ENCODE measurements at places on chromosomes 12 and 14.

- DNase-seq, result no peak
Measured at GRCh38 chr12:26283617-26284016, 88.2 kb downstream of the SSPN start.

GRCh38 chr14:91728616-91729183 lies 3.2 kb downstream of the CATSPERB start:
- no peak for DNase-seq

DNA sequence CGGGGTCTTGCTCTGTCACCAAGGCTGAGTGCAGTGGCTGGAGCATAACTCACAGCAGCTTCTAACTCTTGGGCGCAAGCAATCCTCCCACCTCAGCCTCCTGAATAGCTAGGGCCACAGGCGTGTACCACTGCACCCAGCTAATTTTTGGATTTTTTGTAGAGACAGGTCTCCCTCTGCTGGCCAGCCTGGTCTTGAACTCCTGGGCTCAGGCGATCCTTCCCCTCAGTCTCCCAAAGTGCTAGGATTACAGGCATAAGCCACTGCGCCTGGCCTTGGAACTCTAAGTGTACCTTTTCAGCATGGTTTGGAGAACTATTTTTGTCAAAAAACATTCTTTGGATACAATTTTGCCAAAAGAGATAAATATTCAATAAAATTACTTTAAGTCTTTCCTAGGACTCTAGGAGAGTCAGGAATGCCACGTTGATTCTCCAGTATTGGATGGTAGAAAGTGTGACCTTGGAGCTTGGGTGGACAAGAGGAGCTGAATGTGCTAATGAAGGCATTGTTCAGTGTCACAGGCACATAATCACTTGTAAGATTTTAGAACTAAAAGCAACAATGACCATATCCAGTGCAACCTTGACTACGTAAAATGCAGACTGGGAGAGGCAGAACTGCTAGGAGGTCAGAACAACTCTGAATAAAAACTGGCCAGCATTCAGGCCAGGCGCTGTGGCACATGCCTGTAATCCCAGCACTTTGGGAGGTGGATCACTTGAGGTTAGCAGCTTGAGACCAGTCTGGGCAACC lies 2.8 kb downstream of the SRSF9 start:
- peak; percentile 30 for DNase-seq

DNA sequence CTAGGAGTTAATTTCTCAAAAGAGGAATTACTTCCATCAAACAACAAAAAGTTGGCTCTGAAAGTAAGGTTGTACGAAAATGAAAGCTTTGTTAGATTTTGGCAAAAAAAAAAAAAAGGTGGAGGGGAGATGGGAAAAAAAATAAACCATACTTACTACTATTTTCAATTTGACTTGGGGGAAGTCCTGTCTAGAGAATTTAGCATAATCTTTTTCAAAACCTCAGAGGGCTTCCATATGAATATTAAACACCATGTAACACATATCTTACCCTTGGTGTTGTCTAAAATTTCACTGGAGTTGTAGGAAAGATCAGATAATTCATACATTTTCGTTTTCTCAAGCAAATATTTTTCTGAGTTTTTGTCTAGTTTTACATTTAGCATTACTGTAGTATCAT lies 17.5 kb downstream of the GRIP1 start:
- no peak for DNase-seq

- no peak for DNase-seq
Measured at GRCh38 chr14:105864651-105865265, 338.4 kb downstream of the TMEM121 start.

- DNase-seq, result no peak
Measured at GRCh38 chr12:52086366-52086765, 6.9 kb downstream of the SMIM41 start.

DNA sequence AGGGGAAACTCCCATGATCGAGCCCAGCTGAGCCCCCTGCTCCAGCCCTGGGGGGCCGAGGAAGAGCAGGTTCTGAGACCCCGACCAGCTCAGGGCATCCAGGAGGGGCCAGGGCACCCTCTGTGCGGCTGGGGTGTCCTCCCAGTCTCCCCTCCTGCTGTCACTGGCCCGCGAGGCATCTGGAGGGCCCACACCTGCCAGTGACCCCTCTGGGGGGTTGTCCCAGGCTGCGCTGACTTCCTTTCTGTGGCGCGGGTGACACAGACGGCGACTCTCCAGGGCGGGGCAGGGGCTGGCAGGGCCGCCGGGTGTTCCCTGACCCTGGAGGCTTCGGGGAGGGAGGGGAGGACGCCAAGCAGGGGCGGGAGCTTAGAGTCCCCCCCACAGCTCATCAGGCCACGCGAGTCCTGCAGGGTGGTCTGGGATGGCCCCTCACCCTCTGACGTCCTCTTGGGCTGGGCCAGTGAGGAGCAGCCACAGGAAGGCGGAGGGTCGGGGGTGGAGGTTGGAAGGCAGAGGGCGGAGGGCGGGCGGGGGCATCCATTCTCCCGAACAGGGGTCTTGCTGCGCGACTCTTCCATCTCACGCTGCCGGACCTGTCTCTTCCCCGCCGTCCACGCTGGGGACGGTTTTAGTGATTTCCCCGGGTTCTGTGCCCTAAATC lies 38.6 kb upstream of the FBRSL1 start:
- no peak for DNase-seq

DNA sequence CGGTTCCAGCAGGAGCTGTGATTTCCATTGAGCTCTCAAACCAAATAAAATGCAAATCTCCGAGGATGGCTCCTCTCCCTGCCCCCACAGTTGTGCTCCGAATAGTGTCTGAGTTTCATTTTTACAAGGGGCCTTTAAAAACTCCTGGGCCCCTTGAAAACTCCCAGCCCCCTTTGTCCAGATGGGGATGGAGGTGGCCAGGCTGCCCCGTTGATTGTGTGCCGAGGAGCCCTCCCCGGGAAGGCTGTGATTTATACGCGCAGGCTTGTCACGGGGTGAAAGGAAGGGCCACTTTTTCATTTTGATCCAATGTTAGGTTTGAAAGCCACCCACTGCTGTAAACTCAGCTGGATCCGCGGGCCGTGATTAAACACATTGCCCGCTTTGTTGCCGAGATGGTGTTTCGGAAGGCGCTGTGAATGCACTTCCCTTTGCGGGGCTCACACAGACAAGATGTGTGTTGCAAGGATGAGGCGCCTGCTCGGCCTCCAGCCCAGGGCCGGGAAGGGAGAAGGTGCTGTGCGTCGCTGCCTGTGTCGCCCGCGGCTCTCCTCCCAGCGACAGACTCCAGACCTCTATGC lies 98.8 kb downstream of the TMEM132C start:
- DNase-seq, result no peak

DNA sequence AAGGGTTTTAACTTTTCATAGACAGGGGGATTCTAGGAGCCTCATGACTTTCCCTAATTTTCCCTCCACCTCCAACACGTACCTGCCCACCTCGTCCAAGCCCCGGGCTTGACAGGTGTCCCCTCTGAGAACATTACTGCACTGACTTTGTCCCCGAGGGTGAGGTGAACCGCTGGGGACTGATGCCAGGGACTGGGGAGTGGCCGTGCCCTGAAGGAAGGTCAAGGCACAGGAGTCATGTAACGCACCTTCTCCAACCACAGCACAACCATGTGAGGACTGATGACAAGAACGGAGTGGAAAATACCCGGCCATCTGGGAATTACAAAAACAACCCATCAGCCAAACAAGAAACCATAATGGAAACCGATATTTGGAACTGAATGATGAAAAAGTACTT lies 214.7 kb upstream of the C14orf180 start:
- no peak for DNase-seq

DNA sequence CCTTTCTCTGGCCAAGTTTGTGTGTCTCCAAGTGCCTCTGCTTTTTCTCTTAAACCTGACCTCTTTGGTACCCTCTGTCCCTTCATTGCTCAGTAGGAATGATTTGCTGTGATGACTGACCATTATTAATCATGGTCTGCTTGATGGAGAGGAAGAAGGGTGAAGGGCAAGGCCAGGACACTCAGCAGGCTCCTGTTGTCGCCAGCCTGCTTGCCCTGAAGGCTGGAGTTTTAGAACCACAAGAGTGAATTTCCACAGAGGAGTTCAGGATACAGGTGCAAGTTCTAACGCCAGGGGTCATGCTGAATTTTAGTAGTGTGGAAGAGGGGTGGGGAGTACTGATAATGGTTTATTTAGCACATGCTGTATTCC lies 2.8 kb upstream of the ITGA5 start:
- DNase-seq, result no peak

DNA sequence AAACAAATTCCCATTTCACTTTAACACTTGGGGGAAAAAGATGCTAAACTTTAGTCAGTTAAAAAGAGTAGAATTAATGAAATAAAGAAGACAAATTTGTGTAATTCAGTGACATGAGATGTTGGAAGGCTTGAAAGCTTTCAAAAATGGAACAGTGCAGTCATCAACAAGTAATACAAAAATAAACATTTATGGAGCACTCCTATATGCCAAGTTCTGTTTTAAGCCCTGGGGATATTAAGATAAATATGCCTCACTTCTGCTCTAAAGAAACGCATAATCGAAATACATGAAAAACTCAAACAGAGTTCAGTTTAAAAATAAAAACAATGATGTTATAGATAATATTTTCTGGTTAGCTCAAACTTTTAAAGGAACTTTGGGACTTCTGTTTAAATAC lies 93.0 kb downstream of the KCNH5 start:
- no peak for DNase-seq

DNA sequence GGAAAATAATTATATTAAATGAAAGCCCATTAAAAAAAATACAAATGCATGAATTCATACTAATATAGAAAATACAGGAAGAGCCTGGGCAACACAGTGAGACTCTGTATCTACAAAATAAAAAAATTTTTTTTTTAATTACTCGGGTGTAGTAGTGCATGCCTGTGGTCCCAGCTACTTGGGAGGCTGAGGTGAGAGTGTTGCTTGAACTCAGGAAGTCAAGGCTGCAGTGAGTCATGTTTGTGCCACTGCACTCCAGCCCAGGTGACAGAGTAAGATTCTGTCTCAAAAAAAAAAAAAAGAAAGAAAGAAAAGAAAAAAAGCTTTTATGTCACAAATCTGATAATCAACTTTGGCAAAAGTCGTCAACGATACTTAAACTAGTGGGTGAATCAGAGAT lies 80.6 kb upstream of the PLEKHA5 start:
- DNase-seq, result no peak

DNA sequence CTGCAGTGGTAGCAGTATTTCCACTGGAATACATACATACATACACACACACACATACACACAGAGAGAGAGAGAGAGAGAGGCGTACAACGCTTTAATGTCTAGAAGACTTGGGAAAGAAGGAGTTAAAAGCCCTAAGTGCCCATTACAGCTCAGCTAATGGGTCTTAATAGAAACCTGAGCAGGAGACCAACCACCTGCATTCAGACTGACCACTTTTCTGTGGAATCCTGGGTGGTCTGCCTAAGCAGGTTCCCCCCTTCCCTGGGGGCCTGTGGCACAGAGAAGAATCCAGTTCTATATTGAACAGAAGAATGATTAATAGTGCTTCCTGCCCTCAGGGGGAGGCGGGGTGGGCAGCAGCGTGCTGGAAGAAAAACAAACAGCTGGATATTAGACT lies 312.4 kb upstream of the PRKD1 start:
- DNase-seq, result no peak

DNA sequence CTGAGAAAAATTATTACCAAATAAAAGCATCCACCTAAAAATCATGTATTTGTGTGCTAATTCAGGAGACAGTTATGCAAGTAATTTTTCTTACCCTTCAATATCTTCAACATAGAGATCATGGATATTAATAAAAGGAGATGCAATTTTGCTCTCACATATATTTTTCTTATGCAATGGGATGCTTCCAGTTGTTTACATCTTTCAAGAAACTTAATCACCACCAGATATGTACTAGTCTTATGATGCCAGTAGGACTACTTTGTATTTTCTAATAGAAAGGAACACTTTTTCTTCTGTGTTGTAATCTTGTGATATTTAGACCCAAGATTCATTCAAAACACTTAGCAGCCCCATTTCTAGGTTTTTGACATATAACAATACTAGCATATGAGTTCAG lies 107.6 kb downstream of the NAV3 start:
- DNase-seq, result no peak

DNA sequence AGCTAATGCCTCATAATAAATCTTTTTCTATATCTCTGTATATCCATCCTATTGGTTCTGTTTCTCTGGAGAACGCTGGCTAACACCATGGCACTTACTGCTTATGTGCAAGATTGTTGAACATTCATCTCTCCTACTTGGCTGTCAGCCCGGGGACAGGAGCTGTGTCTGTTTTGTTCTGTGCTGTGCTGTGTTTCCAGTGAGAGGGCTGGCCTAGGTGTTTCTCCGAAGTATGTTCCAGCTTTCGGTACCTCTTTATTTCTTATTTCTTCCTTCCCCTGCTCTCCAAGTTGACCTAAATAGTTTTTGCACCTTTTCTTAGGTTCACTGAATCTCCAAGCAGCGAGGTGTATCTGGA lies 18.8 kb upstream of the NR4A1 start:
- DNase-seq, result no peak

GRCh38 chr12:27627123-27627852 lies 69.0 kb upstream of the REP15 start:
- DNase-seq, result no peak

DNA sequence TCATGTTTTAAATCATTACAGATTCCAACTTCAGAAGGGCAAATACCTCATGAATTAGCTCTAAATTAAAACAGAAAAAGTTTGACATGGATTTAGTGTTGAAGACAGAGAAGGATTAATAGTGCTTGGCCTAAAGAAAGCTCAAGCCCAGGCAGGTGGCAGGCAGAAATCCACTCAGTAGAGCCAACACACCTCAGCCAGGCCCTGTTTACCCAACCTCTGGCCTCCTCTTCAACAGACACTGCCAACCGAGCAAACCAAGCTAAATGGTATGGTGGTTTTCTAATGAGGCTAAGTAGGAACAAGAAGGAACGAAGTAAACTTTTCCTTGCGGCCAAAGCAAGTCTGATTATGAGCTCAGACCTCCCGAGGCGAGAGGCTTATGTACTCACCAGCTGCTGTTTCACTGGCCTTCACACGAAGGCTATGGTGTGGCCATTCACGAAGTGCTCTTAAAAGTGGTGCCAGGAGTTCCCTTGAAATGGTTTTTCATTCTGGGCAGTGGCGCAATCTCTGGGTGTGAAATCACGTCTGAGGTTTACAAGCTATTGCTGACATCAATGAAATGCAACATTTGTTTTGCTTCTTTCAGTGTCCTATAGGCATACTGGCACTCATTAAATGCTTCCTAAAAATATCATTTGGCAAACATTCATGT lies 124.1 kb upstream of the LGR5 start:
- DNase-seq, result no peak

DNA sequence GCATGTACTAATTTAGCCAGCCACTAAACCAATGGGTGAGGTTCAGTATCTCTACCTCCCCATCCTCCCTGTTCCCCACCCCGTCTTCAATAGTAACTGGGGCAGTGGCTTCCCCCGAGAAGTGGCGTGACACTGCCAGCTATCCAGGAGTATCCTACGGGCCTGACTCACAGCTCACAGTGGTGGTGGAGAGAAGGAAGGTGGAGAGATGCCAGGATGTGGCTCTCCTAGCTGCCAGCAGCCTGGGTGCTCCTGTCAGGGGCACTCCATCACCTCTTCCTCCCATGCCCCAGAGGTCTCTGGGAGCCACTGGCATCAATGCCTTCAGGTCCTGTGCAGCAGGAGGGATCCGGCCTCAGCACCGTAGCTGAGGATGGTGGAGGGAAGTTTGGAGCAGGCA lies 49.0 kb downstream of the TSPAN11 start:
- no peak for DNase-seq

All from naive thymus-derived CD4-positive, alpha-beta T cell (primary cell).